ENCODE measurements at places on chromosomes 7 and 10.

- DNase-seq, result no peak
Measured at GRCh38 chr10:124129471-124129870, 36.1 kb upstream of the CHST15 start.

GRCh38 chr7:36286226-36286625 lies 103.4 kb upstream of the ANLN start:
- no peak for DNase-seq

GRCh38 chr7:41425926-41426325 lies 277.0 kb downstream of the INHBA start:
- DNase-seq, result no peak

DNA sequence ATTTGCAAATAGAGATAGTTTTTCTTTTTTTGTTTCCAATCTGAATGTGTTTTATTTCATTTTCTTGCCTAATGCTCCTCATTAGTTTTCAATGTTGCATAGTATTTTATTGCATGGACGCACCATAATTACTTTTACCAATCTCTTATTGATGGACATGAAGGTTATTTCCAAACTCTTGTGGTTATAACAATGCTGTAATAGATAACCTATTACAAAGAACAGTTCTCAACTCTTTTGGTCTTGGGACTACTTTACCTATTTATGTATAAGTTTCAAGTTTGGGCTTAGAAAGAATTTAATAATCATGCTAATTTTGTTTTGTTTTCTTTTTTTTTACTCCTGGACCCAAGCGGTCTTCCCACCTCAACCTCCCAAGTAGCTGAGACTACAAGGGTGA lies 7.0 kb downstream of the SHLD2 start:
- DNase-seq, result no peak

DNA sequence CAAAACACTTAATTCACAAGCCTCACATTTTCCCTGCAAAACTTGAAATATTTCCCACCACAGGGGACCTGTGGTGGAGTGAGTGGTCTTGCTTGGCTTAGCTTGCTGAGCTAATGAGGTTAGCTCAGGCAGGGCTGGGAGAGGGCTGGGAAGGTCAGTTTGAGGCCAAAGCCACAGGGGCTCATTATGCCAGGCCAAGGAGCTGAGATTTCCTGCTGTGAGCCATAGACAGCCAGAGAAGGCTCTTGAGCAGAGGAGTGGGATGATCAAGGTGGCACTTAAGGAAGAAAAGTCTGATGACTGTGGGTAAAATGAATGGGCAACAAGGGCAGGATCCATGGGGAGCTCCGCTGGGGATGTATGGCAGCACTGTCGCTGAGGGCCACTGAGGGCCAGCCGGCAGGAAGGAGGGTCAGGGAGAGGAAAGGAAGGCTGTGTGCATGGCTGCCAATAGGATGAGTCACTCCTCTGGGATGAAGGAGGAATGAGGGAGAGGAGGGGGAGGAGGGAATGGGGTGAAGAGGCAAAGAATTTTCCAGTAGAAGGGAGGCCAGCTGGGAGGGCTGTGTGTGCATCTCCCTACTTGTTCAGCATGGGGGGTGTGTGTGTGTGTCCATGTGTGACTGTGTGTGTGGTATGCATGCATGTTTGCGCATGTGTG lies 18.7 kb upstream of the ZNF488 start:
- DNase-seq, result peak; percentile 86

- no peak for DNase-seq
Measured at GRCh38 chr10:54799506-54799905, 1.5 kb downstream of the PCDH15 start.

- no peak for DNase-seq
Measured at GRCh38 chr10:130022511-130023299, 58.6 kb upstream of the EBF3 start.

Data from lung (tissue), 17 donors.